CD4-positive, alpha-beta T cell treated with Interferon alpha-2 for 1 hour (primary cell): ENCODE measurements at places on chromosomes 5 and 9.

GRCh38 chr5:38607930-38608564, 51.6 kb upstream of the LIFR start:
- DNase-seq = no peak

GRCh38 chr5:19837536-19838174, 150.3 kb downstream of the CDH18 start:
- DNase-seq = no peak

GRCh38 chr5:51811883-51812471, 428.7 kb downstream of the ISL1 start:
- DNase-seq = no peak

DNA sequence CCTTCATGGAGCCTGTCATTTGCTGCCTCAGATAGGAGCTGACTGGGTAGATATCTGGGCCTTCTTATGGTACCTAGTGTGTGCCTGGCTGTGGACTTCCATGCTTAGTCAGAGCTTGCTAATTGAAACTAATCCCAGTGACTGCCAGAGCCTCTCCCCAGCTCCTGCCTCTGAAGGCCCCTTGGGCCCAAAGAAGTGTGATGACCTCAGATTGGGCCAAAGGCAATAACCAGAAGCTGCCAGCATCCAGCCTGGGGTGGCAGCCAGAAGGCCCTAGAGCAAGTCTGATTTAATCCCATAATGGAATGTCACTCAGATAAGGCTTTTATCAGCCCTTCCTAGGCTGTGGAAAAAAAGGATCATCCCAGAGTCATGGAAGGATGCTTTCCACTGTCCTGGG, 17.1 kb upstream of the CDC23 start:
- no peak for DNase-seq

GRCh38 chr5:74575741-74576538, 64.6 kb downstream of the ENC1 start:
- DNase-seq = no peak
